ENCODE measurements at places on chromosomes 1 and 21. TPM values are rescaled to one million over a fixed set of nuclear protein-coding genes. Genes with fewer than 3 reads are reported as not detected.

GRCh38 chr1:18681423-18681835 lies 50.8 kb downstream of the PAX7 start:
- DNase-seq: no peak

GRCh38 chr1:93330617-93331016 lies 15.1 kb upstream of the DR1 start:
- no peak for DNase-seq

GRCh38 chr21:41128981-41129380 lies 39.0 kb upstream of the BACE2 start:
- no peak for DNase-seq

GRCh38 chr1:205458777-205459566 lies 3.1 kb upstream of the BLACAT1 start:
- DNase-seq: no peak

DNA sequence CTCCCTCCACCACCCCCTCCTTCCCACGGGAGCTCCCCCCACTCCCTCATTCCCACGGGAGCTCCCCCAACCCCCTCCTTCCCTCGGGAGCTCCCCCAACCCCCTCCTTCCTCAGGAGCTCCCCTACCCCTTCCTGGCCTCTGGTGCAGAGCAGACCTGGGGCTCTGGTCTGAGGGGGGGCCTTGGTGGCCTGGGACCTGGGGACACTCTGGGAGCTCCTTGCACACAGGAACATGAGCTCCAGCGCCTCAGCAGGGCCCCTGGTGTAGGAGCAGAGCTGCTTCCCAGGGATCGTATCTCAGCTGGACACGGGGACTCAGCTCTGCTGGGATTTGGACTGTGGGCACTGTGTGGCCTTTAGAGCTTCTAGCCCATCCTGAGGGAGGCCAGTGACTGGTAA lies 19.7 kb upstream of the PRSS38 start:
- no peak for DNase-seq

- DNase-seq: no peak
Measured at GRCh38 chr1:200079232-200079940, 51.9 kb downstream of the NR5A2 start.

- DNase-seq: peak; percentile 35
Measured at GRCh38 chr1:165144757-165145397, 211.6 kb downstream of the LMX1A start.

- no peak for DNase-seq
Measured at GRCh38 chr1:62856960-62857359, 73.0 kb downstream of the ATG4C start.

- DNase-seq: no peak
Measured at GRCh38 chr1:2523191-2523890, 3.1 kb downstream of the PANK4 start.

DNA sequence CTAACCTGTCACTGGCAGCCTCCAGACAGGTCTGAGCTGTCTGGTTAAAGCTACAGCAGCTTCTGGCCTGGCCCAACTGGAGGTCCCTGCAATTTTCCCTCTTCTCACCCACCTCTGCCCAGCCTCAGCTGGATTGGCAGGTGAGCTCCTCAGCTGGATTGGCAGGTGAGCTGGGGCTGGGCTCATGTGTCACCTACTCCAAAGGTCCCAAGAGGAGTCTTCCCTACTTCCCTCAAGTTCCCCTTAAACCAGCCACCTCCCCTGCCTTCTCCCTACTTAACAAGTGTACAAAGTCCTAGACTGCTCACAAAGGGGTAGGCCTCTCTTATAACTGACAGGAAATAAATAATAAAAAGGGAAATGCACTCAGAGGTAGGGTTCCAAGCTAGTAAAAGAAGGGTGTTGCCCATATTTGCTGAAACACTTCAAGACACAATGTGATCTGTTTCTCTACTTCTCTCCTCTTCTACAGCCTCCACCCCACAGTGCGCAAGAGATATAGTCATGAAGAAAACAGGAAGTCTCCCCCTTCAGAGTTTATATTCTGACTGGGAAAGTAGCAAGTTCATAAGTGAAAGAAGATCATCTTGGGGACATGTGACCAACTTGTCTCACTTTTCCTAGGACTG lies at the start of gene GPA33:
GPA33 (minus strand) TSS at position 64 of the 629 bp plus-strand sequence. CDS start 90 bp downstream, outside the sequence.
- no peak for DNase-seq

DNA sequence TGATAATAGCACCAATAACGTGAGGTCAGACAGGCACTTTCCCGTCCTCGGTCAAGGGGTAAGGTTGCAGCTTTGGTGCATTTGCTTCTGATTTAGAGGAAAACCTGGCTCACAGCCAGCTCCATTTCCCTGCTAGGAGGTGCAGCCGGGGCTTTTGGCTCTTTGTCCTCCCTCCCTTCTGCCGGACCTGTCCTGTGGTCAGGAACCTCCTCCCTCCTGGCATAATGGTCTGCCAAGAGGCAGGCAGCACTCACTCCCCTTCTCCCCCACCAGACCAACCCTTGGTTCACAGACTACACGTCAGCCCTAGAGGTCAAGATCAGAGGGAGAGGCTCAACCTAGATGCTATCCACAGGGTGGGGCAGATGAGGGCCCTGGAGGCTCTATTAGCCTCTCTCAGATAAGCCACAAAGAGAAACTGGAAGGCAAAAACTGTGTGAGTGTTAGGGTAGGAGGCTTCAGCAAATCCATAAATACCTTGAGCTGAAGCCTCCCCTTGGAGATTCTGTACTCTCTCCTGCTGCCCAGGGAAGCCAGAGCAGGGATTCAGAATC lies 64.8 kb downstream of the PLXNA2 start:
- DNase-seq: no peak

Gene KCNH1
- total RNA-seq: not detected

Gene PROK1
- 74.1 TPM for total RNA-seq

Gene ELK4
- 20.7 TPM for total RNA-seq

Gene COL8A2
- total RNA-seq: 4.2 TPM

Gene UBXN11
- 13.1 TPM for total RNA-seq

Gene GFI1
- total RNA-seq: 0.93 TPM

Gene GPR137B
- 13.7 TPM for total RNA-seq
